ENCODE measurements at places on chromosomes 6 and 20. TPM values are rescaled to one million over a fixed set of nuclear protein-coding genes. Genes with fewer than 3 reads are reported as not detected.
A peak's percentile ranks its signal among the peaks of the same experiment; 100 is the strongest.

Gene SPATS1
- total RNA-seq, result not detected

DNA sequence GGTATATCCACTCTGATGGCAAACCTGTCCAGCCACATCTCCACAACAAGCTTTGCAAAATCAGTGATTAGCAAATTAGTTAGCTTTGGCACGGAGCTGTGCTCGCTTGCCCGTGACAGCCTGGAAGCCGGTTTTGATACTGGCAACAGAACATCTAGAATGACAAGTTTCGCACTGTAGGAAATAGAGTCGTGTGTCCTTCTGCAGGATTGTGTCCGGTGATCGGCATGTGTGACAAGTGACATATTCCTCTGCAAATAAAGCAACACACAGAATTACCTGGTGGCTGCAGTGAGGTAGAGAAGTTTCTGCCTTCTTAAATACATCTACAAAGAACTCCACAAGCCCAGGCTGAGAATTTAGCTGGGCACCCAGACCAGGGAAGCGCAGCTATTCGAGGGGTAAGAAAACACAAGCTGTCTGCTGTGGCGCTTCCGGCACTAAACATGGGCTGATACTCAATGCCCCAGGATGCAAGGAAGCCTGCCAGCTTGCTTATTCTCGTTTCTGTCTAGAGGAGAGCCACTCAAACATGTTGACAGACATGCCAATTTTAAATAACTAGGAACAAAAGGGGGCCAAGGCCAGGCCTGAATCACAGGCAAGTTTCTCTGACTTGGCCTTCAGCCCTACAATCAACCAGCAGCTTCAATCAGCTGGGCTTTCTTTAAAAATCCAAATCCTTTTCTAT is 22.2 kb downstream of the EIF2S2 start:
- no peak overlapping the region for H3K4me3 ChIP-seq
- no peak for DNase-seq
- H3K4me1 ChIP-seq, result no peaks in the 10 kb centered on the region

GRCh38 chr6:170160031-170160627 is 130.7 kb downstream of the DLL1 start:
- H3K27ac ChIP-seq, result no peak overlapping the region
- no peaks in the 10 kb centered on the region for H3K36me3 ChIP-seq
- peaks cover 3% of the 10 kb centered on the region for H3K4me1 ChIP-seq
- H3K27me3 ChIP-seq, result no peaks in the 10 kb centered on the region

DNA sequence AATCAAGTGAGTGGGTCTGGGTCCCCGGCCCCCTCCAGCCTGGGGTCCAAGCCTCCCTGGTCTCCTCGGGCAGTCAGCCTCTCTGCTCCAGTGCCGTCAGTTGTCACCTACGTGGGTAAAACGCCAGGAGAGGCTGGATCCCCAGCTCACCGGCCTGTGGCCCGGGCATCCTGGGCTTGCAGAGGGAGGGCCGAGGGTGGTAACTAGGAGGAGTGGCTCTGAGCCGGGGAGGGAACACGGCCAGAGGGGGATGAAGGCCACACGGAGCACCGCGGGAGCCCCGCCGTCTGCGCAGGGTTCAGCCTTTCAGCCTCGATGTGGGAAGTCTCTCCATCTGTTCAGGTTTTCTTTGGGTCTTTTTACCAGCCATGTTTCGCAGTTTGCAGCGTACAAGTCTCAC is 29.5 kb upstream of the BHLHE23 start:
- peak; percentile 43 for DNase-seq
- no peaks in the 10 kb centered on the region for H3K4me1 ChIP-seq
- no peak overlapping the region for H3K4me3 ChIP-seq

GRCh38 chr6:103215847-103216246 is 1643.9 kb downstream of the HACE1 start:
- no peak overlapping the region for H3K27ac ChIP-seq

DNA sequence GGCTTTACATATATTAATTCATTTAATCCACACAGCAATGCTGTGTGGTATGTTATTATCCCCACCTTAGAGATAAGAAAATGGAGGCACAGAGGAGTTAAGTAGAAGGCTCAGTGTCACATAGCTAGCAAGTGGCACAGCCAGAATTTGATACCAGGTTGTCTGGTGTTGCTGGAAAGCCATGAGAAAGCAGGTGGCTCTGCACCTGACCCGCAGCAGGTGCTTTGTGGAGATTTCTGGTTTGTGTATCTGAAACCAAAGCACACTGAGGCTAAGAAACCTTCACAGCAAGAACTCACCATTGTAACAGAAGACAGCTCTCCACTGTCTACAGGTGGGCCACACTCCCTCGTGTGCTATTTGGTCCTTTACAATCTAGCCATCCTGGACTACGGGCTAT is 7.5 kb downstream of the ELMO2 start:
- H3K36me3 ChIP-seq, result peaks cover 3% of the 10 kb centered on the region
- H3K27me3 ChIP-seq, result no peaks in the 10 kb centered on the region
- no peak overlapping the region for H3K4me3 ChIP-seq

Measured in aorta (tissue), 5 donors.